Endothelial cell of umbilical vein (primary cell): ENCODE measurements at places on chromosomes 6 and 20.
A peak's percentile ranks its signal among the peaks of the same experiment; 100 is the strongest.

DNA sequence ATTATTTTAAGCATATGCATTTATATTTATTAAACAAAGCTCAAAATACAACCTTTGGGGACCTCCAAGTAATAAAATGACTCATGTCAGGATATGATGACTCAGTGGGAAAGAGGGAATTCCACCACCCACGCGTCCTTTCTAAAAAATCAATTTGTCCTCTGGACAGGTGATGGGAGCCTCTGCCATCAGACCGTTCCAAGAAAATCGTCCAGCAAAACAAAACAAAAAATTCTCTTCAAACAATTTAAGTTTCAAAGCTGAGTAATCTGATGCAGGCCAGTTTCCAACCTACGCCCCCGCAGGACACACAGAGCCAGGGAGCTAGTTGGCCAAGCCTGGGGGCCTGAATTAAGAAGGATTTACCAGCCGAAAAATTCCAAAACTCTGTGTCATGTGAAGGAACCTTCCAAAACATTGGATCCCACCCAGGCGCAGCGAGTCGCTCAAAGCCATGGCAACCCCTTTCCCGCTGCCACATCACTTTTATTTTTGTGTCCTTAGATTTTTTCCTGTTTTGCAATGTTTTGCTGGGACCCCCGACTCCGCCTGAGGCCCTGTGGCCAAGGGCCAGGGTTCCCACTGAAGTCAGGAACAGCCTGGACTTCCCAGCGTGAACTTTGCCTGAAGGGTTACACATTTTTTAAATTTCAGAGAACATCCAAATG, 95.3 kb downstream of the NFATC2 start:
- peak; percentile 95 for DNase-seq

DNA sequence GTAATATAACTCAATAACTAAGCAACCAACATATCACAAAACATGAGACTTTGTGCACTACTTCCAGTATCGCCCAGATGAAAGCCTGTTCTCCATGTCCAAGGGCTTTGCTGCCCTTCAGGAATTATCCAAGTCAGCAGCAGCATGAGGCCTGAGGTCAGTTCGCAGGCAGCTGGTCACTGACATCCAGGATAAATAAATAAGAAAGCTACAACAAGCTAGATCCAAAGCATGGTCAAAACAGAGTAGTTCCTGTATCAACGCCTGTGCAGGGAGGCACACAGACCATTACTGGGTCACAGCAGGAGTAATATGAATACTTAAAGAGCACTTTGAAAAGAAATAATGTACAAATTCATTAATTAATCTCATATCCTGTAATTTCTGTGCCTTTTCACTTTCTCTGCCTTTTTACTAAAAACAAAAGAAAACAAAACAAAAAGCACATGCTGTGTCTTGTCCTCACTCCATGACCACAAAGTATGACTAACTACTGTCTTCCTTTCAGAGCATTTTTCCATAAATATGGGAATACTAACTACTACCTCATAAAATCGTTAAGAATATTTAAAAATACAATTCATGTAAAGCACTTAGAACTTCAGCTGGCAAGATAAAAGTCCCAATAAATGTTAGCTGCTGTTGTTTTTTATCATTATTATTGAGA, 374.9 kb upstream of the IRAK1BP1 start:
- DNase-seq = peak; percentile 82

GRCh38 chr20:12570371-12570770, 438.4 kb upstream of the SPTLC3 start:
- DNase-seq = no peak

DNA sequence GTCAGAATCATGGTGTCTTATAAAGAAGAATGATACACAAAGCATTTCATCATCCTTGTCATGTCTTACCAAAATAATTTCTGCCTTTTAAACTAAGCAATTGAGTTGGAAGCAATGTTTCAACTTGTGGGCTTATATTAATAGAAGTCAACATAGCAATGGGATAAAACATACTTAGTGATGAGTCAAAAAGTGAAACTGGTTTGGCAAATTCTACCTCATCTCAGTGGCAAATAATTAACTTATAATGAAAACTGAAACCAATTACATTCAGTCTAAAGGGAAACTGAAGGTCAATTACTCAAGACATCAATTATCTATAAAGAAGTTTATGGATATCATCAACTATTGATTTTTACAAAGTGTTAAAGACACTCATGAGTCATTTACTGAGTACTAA, 463.8 kb downstream of the BMP2 start:
- DNase-seq = no peak
